ENCODE measurements at places on chromosomes 16 and 17. TPM values are rescaled to one million over a fixed set of nuclear protein-coding genes. Genes with fewer than 3 reads are reported as not detected.
A peak's percentile ranks its signal among the peaks of the same experiment; 100 is the strongest.

DNA sequence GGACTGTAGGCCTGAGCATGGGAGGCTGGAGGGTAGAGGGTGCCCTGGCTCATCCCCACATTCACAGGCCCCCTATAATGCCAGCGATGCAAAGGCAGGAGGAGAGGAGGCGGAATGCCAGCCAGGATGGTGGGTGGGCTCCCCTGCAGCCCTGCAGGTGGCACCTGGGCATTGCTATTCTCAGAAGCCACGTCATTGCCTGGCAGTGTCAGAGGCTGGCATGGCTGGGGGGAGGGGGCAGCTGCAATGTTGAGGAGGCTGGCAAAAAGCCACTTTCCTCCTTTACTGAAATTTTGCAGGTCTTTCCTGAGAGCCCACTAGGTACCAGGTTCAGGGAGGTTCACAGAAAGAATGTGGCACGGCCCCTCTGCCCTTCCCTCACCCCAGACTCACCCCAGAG lies 36.2 kb downstream of the RAB11FIP4 start:
- peak; percentile 32 for DNase-seq
- H3K4me3 ChIP-seq = no peak overlapping the region
- no peaks in the 10 kb centered on the region for H3K36me3 ChIP-seq
- H3K27me3 ChIP-seq = peaks cover 48% of the 10 kb centered on the region
- no peak overlapping the region for H3K27ac ChIP-seq
- H3K4me1 ChIP-seq = no peaks in the 10 kb centered on the region

DNA sequence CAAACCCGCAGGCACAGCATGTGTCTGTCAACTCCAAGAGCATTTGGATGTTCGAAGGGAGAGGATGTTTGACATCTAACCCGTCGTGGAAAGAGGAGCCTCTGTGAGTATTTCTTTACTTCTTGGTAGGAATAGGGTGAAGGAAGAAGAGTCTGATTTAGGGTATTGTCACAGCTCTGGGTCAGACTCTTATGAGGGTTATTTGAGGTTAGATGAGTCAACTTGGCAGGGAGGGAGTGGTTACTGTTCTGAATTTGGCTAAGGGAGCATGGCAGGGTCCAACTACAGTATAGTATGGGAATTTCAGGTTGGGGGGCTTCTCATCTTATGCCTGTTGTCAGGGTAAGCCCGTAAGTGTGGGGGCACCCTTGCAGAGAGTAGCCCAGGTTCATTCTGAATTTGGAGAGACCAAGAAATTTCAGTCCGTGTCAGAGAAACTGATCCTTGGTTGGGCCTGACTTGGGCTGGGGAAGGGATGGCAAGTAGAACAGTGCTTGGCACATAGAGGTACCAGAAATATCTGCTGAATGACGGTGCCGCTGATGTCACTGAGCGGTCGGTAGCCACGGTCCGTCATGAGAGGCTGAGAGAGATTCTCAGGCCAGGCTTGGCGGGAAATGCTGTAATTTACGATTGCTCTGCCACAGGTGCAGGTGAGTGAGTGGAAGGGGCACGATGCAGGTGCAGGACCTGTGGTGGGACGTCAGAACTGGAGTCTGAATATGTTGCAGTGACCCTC lies 43.2 kb downstream of the MYH3 start:
- DNase-seq = peak; percentile 84
- H3K4me1 ChIP-seq = peaks cover 8% of the 10 kb centered on the region
- H3K36me3 ChIP-seq = no peaks in the 10 kb centered on the region

TMEM219 gene
- 74.3 TPM for total RNA-seq

GRCh38 chr17:29168079-29168758 lies 12.0 kb downstream of the MYO18A start:
- no peak overlapping the region for H3K27ac ChIP-seq
- peak; percentile 56 for DNase-seq
- H3K4me1 ChIP-seq = peaks cover 22% of the 10 kb centered on the region
- no peaks in the 10 kb centered on the region for H3K27me3 ChIP-seq
- no peak overlapping the region for H3K4me3 ChIP-seq
- H3K36me3 ChIP-seq = peaks cover 14% of the 10 kb centered on the region

- peak overlapping the region; percentile 93 for H3K4me3 ChIP-seq
- H3K36me3 ChIP-seq = peaks cover 6% of the 10 kb centered on the region
- no peaks in the 10 kb centered on the region for H3K27me3 ChIP-seq
Measured at GRCh38 chr16:28974007-28974436, 556 bp upstream of the SPNS1 start.

DNA sequence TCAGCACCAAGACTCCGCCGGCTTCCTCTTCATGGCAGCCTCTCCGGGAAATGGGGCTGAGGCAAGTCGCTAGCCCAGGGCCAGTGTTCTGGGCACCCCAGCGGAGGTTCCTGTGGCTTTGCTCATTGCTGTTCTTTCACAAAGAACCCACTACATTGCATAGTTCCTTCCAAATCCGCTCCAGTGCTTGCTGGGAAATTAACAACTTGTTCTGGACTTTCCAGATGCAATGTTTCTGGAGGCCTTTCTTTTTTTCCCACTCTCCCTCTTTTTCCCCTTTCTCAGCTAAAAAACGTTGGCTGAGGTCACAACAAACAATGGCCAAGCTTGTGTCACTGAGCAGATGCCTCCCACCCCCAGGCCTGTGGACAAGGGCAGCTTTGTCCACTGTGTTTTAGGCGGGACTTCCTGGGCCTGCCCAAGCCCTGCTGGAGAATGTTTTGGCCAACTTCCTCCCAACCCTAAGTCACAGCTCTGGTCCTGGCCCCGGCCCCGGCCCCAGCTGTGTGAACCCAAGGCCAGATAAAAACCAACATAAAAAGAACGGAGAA lies 131.5 kb upstream of the RCVRN start:
- no peak overlapping the region for H3K27ac ChIP-seq
- H3K4me1 ChIP-seq = no peaks in the 10 kb centered on the region
- no peaks in the 10 kb centered on the region for H3K27me3 ChIP-seq
- H3K36me3 ChIP-seq = no peaks in the 10 kb centered on the region
- no peak for DNase-seq

SPN gene
- total RNA-seq = not detected

DNA sequence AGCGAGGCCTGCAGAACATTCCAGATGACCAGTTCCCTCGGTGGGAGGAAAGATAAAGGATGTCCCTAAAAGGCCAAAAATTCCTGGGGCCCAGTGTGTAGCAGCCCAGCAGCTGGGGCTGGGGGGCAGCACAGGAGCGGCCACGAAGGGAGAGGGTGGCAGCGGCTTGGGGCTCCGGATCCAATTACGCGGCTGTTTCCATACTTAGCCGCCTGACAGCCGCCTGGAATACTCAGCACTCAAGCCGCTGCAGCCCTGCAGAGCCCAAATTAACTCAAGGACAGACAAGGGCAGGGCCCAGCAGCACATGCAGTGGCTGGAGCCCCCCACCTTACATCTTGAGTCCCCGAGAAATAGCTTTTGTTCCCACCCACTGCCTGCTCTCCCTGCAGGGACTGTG lies 1.3 kb downstream of the SRL start:
- no peaks in the 10 kb centered on the region for H3K4me1 ChIP-seq
- H3K4me3 ChIP-seq = no peak overlapping the region
- no peaks in the 10 kb centered on the region for H3K27me3 ChIP-seq
- DNase-seq = no peak
- H3K36me3 ChIP-seq = no peaks in the 10 kb centered on the region

DNA sequence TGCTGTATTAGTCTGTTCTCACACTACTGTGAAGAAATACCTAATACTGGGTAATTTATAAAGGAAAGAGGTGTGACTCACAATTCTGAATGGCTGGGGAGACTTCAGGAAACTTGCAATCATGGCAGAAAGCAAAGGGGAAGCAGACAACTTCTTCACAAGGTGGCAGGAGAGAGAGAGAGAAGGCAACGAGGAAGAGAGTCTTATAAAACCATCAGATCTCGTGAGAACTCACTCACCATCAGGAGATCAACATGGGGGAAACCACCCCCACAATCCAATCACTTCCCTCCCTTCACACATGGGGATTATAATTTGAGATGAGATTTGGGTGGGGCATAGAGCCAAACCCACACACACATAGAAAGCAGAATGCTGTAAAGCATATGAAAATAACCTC lies 896.2 kb downstream of the CDH11 start:
- no peak for DNase-seq
- no peaks in the 10 kb centered on the region for H3K36me3 ChIP-seq
- H3K27ac ChIP-seq = no peak overlapping the region
- no peak overlapping the region for H3K4me3 ChIP-seq
- no peaks in the 10 kb centered on the region for H3K4me1 ChIP-seq
- no peaks in the 10 kb centered on the region for H3K27me3 ChIP-seq

GRCh38 chr16:51708861-51709260 lies 557.8 kb upstream of the SALL1 start:
- no peaks in the 10 kb centered on the region for H3K4me1 ChIP-seq
- no peak overlapping the region for H3K27ac ChIP-seq
- no peaks in the 10 kb centered on the region for H3K36me3 ChIP-seq
- DNase-seq = no peak
- no peak overlapping the region for H3K4me3 ChIP-seq

DNA sequence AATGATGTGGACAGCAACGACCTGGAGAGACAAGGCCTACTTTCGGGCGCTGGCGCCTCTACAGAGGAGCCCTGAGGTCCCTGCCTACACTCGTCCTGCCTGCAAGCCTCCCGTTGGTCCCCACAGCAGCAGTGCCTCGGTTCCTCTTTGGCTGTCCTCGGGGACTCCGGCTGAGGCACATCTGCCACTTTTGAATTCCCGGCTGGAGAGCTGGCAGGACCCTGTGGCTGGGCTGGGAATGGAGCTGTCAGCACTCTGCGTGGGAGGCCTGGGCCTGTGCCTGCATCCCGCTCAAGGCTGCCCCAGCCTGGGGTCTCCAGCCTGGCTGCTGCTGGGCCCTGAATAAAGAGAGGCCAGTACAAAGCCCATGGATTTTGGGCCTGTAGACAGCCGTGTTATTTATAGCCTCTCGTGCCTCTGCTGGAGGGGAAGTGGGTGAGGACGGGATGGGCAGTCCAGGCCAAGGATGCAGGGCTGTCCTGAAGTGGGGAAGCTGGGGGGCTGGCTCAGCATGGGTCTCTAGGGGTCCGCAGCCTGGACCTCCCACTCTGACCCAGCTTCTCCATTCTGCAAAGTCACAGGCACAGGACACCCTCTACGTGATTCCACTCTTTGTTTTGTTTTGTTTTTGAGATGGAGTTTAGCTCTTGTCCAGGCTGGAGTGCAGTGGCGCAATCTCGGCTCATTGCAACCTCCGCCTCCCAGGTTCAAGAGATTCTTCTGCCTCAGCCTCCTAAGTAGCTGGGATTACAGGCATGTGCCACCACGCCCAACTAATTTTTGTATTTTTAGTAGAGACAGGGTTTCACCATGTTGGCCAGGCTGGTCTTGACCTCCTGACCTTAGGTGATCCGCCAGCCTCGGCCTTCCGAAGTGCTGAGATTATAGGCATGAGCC lies 10.6 kb upstream of the SPNS2 start:
- H3K27me3 ChIP-seq = no peaks in the 10 kb centered on the region
- no peak overlapping the region for H3K27ac ChIP-seq
- H3K4me1 ChIP-seq = no peaks in the 10 kb centered on the region
- DNase-seq = peak; percentile 84

- H3K4me3 ChIP-seq = no peak overlapping the region
- peaks cover 3% of the 10 kb centered on the region for H3K36me3 ChIP-seq
- no peaks in the 10 kb centered on the region for H3K27me3 ChIP-seq
- peak; percentile 92 for DNase-seq
- H3K27ac ChIP-seq = peak overlapping the region; percentile 45
Measured at GRCh38 chr17:828761-829160, 46.6 kb downstream of the MRM3 start.

TMEM238L gene
- not detected for total RNA-seq

DNA sequence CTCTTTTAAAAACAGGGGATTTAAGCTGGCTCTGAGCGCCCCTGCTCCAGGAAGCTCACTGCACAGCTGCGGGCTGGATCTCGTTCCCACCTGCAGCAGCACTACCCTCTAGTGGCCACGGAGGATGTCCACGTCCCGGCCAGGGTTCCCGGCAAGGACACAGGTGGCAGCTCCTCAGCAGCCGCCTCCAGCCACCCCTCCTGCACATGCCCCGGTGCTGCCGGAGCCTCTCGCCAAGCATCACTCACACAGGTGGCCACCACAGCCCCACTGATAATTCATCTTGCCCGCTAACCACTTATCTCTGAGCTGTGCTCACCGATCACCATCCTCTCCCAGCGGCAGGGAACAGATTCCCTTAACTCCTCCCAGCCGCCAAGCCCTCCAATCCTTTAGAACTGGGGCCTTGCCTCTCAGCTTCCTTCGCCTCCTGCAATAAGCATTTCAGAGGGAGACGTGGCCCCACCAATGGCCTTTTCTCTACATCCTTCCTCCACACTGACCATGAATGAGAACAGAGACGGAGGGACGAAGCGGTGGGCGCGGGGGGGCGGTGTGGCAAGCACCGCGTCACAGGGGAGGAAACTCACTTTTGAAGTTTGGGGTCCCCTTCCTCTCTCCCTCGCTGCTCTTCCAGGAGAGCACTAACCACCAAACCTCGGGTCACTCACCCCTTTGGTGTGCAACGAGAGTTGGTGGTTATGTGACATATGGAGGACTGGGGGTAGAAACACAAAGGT lies 222.1 kb downstream of the RBFOX3 start:
- H3K4me1 ChIP-seq = no peaks in the 10 kb centered on the region
- no peak overlapping the region for H3K4me3 ChIP-seq
- peak; percentile 96 for DNase-seq
- no peaks in the 10 kb centered on the region for H3K36me3 ChIP-seq

FADS6 gene
- total RNA-seq = not detected

PRKCA gene
- 46.0 TPM for total RNA-seq

DNA sequence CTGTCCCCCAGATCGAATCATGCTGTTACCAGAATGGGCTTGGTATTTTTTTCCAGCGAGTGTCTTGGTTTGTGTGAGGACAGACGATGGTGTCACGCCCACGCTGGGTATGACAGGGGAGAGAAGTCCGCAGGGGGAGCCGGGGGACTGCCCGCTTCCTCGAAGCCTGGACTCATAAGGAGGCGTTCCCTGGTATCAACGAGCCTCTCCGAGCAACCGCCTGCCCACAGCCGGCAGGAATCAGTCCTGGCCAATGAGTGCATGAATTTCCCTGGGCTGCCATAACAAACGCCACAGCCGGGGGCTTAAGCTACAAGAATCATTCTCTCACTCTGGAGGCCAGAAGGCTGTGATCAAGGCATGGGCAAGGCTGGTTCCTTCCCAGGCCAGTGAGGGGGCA lies 26.1 kb upstream of the JPH3 start:
- H3K4me3 ChIP-seq = no peak overlapping the region
- H3K36me3 ChIP-seq = no peaks in the 10 kb centered on the region
- no peaks in the 10 kb centered on the region for H3K27me3 ChIP-seq
- DNase-seq = peak; percentile 41
- no peak overlapping the region for H3K27ac ChIP-seq
